ENCODE measurements at places on chromosomes 6 and 20. TPM values are rescaled to one million over a fixed set of nuclear protein-coding genes. Genes with fewer than 3 reads are reported as not detected.

DNA sequence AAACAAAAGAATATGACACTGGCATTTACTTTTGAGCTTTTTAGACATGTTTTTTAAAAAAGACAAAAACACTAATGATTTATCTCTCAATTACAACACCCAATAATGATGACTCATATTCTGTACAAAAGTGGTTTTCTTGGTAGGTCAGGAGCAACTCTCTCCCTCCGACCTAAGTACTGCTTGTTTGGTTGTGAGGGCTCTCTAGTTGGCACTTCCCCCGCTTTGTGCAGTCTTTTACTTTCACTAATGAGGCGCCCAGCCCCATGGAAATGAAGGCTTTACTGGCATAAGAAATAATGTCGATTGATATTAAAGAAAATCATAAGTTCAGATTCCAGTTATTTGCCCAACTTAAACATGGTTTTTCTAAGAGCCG is 1.3 kb downstream of the KPNA5 start:
- no peaks in the 10 kb centered on the region for H3K36me3 ChIP-seq
- H3K4me1 ChIP-seq = peaks cover 6% of the 10 kb centered on the region
- no peak overlapping the region for H3K27ac ChIP-seq
- H3K4me3 ChIP-seq = no peak overlapping the region

- H3K36me3 ChIP-seq = no peaks in the 10 kb centered on the region
- no peak overlapping the region for H3K27ac ChIP-seq
- H3K27me3 ChIP-seq = no peaks in the 10 kb centered on the region
Observed at GRCh38 chr20:5220321-5221060, 93.7 kb downstream of the CDS2 start.

DNA sequence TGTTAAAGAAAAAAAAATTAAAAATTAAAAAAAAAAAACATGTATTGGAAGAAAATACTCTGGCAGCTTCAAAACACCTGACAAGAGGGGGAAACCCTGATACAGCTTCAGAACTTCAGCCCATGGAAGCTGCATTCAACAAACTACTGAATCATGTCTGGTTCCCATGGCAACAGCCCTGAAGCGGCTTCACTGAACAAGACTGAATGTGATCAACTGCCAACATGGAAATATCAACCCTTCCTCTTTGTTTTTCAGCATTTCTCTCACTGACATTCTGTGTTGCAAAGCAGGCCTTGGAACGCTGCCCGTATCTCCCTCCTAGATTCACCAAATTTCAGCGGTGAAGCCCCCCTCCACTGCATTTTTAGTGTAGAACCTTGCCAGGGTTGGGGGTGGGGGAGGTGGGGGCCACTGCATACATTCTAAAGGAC is 91.3 kb upstream of the SHLD1 start:
- DNase-seq = peak; percentile 45
- H3K27ac ChIP-seq = peak overlapping the region; percentile 79
- H3K4me1 ChIP-seq = peaks cover 31% of the 10 kb centered on the region

- no peak overlapping the region for H3K4me3 ChIP-seq
- DNase-seq = no peak
- no peaks in the 10 kb centered on the region for H3K4me1 ChIP-seq
- peaks cover 2% of the 10 kb centered on the region for H3K27me3 ChIP-seq
- no peaks in the 10 kb centered on the region for H3K36me3 ChIP-seq
Observed at GRCh38 chr20:37888641-37889040, 14.3 kb upstream of the VSTM2L start.

DNA sequence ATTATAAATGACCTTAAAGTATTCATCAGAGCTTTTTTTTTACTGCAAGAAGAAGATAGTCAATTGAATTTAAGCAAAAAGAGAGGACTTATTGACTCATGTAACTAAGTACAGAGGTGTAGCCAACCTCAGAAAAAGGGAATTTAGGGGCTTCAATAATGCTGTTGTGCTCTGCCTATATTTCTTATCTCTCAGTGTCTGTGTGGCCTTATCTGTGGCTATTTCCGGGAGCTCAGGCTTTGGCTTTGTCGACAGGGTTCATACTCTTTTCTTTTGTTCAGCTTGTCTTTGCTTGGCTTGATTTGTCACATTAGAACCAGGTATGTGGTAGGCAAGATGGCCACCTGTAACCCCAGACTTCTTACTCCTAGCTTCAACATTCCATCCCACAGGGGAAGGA is 38.6 kb upstream of the FABP7 start:
- no peak overlapping the region for H3K27ac ChIP-seq

GRCh38 chr6:54737247-54737646 is 109.3 kb upstream of the FAM83B start:
- no peak for DNase-seq
- H3K4me1 ChIP-seq = no peaks in the 10 kb centered on the region
- H3K36me3 ChIP-seq = no peaks in the 10 kb centered on the region
- no peak overlapping the region for H3K4me3 ChIP-seq
- H3K27me3 ChIP-seq = no peaks in the 10 kb centered on the region

- no peaks in the 10 kb centered on the region for H3K36me3 ChIP-seq
- no peak overlapping the region for H3K27ac ChIP-seq
- H3K4me3 ChIP-seq = no peak overlapping the region
- H3K27me3 ChIP-seq = no peaks in the 10 kb centered on the region
- peaks cover 5% of the 10 kb centered on the region for H3K4me1 ChIP-seq
Observed at GRCh38 chr6:121460170-121460569, 24.7 kb downstream of the GJA1 start.

CFB gene
- total RNA-seq = 26.8 TPM

MUCL3 gene
- total RNA-seq = not detected

OTOR gene
- not detected for total RNA-seq

CNPY3 gene
- total RNA-seq = 33.3 TPM
